Esophagus squamous epithelium (tissue), 5 donors: ENCODE measurements at places on chromosomes 5 and 9.

DNA sequence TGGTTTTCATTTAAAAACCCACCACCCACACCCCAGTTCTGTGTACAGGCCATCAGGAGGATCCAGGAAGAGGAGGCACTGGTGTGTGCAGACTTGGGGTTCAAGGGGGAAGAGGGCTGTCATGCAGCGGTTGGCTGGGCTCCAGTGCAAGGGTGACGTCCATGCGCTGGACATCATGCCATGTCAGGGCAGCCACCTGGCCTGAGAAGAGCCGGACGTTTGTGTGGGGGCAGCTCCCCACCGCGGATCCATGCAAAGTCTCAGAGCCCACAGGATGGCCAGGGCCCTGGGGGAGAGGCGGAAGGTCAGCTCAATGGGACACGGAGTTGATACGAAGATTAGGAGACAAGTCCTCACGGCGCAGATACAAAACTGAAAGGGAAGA lies 11.1 kb downstream of the BRD9 start:
- no peak for DNase-seq

DNA sequence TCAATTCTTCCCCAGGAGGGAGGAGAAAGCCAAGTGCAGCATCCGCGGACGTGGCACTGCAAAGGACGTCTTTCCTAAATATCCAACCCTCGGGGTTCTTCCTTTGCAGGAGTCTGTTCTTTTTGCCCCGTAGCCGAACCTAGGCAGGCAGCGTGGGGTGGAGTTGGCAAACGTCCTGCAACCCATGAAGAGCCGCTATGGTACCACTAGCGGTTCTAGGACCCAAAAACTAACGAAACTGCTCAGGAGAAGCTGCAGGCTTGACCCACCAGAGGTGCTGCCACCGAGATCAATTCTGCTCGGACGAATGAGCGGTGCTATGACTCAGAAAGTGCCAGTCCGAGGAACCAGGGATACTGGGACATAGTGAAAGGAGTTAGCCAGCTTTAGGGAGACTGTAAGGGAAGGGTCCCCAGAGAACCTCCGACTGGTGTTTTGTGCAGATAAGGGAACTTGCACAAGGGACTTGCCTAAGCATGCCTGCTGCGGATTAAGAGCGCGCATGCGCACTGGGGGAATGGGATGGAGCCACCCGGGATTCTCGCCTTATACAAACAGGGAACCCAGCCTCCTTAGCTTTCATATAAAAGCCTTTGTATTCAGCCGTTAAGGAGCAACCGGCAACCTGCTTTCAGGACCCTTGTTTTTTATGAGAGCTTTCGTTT lies 32.7 kb downstream of the ANXA2R start:
- DNase-seq, result peak; percentile 21

DNA sequence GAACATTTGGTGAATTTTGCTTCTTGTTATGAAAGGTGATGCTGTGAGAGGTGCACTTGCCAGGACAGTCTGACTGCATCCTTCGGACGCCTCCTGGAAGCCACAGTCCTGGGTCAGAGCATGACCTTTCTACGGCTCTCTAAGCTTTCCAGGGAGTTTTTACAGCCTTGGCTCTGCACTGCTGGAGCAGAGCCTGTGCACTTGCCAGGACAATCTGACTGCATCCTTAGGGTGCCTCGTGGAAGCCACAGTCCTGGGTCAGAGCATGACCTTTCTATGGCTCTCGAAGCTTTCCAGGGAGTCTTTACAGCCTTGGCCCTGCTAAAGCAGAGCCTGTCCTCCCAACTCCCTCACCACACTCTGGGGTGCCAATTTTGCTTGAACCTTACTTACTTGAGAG lies 49.6 kb downstream of the CCDC180 start:
- DNase-seq, result no peak

GRCh38 chr9:123096987-123097386 lies 63.5 kb downstream of the GPR21 start:
- DNase-seq, result no peak

DNA sequence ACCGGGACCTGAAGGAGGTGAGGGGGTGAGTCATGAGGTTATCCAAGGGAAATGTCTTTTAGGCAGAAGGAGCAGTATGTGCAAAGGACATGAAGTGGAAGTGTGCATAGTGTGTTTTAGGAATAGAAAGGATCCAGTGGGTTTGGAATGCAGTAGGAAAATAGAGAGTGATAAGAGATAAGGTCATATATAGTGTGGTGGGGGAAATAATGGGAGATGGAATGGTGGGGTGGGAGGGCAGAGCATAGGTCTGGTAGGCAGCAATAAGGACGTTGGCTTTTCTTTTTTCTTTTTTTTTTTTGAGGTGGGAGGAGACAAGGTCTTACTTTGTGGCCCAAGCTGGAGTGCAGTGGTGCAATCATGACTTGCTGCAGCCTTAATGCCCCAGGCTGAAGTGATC lies 17.8 kb downstream of the SNX24 start:
- DNase-seq, result no peak

- DNase-seq, result no peak
Observed at GRCh38 chr5:134098690-134099089, 15.8 kb upstream of the TCF7 start.

- DNase-seq, result no peak
Observed at GRCh38 chr5:156271569-156271968, 55.4 kb upstream of the SGCD start.

DNA sequence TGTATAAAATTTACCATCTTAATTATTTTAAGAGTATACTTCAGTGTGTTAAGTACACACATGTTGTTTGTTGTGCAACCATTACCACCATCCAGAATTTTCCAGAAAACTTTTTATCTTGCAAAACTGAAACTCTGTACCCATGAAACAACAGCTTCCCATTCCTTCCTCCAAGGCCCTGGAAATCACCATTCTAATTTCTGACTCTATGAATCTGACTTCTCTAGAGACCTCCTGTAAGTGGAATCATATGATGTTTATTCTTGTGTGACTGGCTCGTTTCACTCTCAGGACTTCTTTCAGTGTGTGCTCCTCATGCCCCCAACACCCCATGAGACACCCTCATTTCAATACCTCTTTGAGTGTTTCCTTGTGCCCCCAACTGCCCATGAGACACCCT lies 60.4 kb upstream of the COL15A1 start:
- no peak for DNase-seq

- DNase-seq, result no peak
Observed at GRCh38 chr5:66949066-66949465, 247.5 kb downstream of the CD180 start.

- no peak for DNase-seq
Observed at GRCh38 chr9:91181541-91181940, 180.2 kb downstream of the AUH start.

DNA sequence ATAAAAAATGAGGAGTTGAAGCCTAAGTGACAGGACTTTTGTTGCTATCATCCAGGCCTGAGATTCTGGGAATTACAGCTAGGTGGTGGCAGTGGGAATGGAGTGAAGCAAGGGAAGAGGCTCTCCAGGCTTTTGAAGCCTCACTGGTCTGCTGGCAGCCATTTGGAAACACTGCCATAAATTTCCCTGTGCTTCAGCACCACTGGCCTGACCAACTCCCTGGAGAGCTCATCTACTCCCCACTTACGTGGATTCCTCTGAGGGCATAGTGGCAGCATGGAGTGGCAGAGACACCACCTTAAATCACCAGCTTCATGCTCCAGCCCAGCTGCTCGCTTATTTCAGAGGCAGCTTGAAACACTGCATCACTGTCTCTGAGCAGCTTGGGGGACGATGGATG lies 518.2 kb downstream of the TLR4 start:
- DNase-seq, result no peak

DNA sequence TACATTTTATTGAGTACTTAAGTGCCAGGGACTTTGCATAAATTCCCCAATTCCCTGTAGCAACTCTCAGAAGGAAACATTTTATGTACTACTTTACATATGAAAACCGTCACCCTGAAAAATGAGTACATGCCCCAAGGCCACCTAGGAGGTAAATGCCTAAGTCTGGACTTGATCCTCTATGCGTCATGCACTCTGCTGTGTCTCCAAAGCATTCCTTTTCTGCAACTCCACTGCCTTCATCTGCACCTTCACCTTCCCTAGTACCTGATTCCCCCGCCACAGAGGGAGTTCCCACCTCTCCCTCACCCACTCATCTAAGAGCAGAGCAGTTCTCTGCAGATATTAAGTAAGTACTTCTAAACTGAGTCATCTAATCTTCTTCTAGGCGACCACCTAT lies 75.2 kb upstream of the HRH2 start:
- no peak for DNase-seq
